ENCODE measurements at places on chromosomes 7 and 10.

GRCh38 chr7:85851571-85852193 lies 664.8 kb upstream of the SEMA3D start:
- no peak for DNase-seq

DNA sequence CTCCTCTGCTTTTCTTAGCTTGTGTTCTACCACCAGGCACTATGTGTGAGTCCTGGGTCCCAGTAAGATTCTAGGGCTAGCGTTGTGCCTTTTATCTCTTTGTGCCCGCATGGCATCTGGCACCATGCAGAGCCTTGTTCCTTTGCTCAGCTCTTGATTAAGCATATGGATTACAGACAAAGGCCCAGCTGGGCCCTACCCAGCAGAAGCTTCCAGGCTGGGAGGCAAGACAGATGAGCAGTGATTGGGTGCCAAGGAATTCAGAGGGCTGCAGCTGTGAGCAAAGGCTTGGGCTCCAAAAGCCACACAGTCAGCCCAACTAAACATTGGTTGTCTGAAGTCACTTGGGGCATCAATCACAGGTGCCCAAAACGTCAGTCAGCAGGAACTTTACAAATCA lies 2.0 kb downstream of the ACSM6 start:
- DNase-seq, result no peak

GRCh38 chr10:121221072-121221471 lies 369.9 kb downstream of the WDR11 start:
- no peak for DNase-seq

GRCh38 chr7:40935435-40935834 lies 767.5 kb downstream of the INHBA start:
- DNase-seq, result no peak

- DNase-seq, result no peak
These were observed 180.0 kb upstream of the ANK3 start for GRCh38 chr10:60569681-60570080.

GRCh38 chr7:99446096-99446495 lies 7.4 kb downstream of the CPSF4 start:
- DNase-seq, result no peak

DNA sequence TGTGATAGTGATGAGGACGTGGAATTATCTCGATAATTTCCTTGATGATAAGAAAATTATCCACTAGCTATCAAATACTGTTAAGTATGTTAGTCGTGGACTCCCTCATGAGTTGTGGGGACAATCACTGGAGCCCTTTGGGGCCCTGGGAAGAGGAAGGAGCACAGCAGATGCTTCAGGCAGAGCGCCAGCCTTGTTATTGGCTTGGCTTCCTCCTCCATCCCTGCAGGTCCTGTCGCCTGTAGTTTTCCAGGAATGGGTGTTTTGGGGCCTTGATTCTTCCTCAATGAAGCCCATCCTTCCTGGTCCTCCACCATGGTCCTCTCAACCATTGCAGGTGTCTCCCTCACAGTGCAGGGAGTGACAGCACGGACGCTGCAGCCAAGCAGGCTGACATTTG lies 32.5 kb upstream of the ZNF32 start:
- no peak for DNase-seq

- DNase-seq, result no peak
These were observed 109.9 kb downstream of the ATXN7L1 start for GRCh38 chr7:105766421-105767073.

DNA sequence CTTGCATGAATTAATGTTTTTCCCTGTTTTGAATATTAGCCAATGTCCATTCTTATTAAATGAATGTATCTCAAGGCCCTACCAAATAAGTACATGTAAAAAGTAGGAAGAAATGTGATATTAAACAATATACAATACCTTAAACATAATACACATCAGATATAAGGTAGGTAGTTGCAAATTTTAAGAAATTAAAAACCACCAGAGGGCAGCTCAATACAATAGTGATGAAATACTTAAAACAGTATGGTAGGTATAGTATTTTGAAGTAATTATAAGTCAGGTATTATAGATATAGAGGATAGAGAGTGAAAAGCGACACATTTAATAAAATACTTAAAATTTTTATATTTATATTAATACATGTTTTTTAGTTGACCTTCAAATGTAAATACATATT lies 43.6 kb upstream of the CDK14 start:
- DNase-seq, result no peak

DNA sequence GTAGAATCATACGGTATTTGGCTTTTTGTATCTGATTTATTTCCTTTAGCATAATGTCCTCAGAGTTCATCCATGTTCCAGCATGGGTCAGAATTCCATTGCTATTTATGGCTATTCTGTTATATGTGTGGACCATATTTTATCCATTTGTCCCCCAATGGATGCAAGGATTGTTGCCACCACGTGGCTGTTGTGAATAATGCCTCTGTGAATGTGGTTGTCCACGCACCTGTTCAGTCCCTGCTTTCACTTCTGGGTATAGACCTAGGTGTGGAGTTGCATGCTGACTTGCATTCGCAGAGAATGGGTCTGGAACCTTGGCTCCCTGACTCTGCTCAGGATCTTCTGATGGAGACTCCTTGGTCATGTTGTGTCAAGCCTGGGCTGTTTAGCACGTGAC lies 199.9 kb downstream of the CAMK1D start:
- no peak for DNase-seq

GRCh38 chr7:43700059-43700501 lies 29.2 kb downstream of the COA1 start:
- DNase-seq, result peak; percentile 62

DNA sequence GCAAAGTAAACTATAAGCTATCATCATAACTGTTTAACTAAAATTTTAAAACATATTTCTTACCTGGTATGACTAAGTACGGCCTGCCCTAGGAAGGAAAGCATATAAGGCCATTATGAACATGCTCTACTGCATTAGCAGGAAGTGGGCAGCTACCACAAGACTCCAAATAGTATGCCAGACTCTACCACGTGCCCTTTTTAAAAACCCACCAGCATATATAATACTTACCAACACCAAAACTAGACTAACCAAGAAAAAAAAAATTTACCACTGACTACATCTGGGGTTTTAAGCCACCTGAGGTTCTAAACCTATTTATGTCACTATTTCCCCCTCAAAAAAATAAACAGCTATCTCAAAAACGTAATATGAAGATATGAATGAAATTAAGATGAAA lies 30.1 kb downstream of the NUDCD3 start:
- peak; percentile 87 for DNase-seq

DNA sequence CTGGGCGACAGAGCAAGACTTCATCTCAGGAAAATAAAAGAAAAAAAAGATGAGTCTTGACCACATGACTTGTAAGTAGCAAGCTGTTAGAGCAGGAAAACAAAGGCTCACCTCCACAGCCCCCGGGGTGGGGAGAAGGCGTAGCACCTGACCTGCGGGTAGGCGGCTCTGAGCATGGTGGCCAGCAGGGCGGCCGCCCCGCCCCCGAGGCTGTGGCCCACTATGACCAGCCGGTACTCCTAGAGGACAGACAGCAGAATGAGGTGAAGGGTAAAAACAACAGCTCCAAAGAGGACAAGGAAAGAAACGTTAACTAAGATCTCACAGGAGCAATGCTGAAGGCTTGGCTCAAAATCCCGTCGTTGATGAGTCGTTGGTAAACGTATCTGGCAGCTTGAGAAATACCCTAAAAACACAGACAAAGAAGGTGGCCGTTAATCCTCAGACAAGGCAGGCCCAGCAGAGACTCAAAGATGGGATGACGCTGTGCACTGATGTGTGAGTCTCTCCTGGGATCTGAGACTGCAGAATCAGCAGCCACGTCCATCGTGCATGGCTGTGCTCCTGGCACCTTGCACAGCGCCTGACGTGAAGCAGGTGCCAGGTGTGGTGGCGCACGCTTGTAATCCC lies 31.1 kb downstream of the DAGLB start:
- DNase-seq, result no peak

- no peak for DNase-seq
These were observed 1055.1 kb downstream of the NXPH1 start for GRCh38 chr7:9488555-9488954.

- no peak for DNase-seq
These were observed 41.1 kb downstream of the OTUD1 start for GRCh38 chr10:23479798-23480473.

GRCh38 chr7:151454305-151454704 lies 14.4 kb upstream of the CRYGN start:
- DNase-seq, result no peak

DNA sequence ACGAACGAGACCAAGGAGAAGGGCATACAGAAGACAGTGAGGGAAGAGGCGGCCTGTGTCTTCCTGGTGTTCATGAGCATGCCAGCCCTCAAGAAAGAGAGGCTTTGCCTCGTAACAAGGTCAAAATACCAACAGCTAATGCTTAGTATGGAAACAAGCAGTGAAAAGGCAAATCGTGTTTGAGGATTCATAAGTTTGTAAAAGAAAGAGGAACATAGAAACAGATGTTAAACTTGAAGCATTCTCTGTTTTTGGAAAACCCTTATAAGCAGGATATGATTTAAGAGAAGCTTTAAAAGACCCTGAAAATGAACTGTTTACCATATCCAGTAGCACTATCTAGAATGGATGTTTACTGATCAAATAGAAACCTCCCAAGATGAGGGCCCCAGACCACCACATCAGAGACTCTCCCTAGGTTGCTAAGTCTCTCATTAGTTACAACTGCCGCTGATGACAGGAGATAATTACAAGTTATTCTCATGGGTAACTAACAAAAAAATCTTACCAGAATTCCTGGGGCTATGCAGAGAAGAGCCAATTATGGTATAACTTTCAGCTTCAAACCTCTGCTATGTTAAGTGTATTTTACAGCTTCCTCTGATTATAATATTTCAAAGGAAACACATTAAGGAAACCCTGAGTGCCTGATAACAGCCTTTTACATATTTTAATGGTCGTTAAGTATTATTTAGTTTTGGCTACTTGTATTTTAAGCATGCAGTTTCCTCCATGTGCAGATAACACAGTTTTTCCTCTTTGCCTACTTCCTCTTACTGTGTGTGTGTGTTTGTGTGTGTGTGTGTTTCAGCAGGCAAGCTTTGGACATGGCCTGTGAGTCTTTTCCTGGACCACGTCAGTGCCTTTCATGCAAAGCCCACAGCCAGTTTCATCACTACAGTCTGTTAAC lies 17.9 kb downstream of the JCAD start:
- no peak for DNase-seq

- DNase-seq, result no peak
These were observed 166.5 kb downstream of the KCNMA1 start for GRCh38 chr10:77471069-77471536.

DNA sequence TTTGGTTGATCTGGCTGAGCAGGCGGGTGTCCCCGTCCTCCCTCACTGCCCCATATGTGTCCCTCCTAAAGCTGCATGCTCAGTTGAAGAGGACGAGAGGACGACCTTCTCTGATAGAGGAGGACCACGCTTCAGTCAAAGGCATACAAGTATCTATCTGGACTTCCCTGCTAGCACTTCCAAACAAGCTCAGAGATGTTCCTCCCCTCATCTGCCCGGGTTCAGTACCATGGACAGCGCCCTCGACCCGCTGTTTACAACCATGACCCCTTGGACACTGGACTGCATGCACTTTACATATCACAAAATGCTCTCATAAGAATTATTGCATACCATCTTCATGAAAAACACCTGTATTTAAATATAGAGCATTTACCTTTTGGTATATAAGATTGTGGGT lies 26.9 kb upstream of the TRIM56 start:
- DNase-seq, result peak; percentile 51

DNA sequence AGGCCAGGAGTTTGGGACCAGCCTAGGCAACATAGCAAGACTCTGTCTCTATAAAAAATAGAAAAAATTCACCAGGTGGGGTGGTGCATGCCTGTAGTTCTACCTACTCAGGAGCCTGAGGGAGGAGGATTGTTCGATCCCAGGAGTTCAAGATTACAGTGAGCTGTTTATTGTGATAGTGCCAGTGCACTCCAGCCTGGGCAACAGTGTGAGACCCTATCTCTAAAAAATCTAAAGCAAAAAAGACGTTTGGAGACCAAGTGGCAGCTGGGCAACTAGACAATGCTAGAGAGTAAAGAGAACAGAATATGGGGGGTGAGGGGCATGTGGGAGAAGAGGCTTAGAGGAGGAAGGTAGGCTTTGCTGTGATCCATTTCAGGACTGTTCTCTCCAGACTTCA lies 1.4 kb downstream of the PDSS1 start:
- no peak for DNase-seq

- no peak for DNase-seq
These were observed 57.5 kb upstream of the ARL4A start for GRCh38 chr7:12629816-12630512.

- DNase-seq, result peak; percentile 31
These were observed 455 bp downstream of the CUL2 start for GRCh38 chr10:35089611-35090161.

DNA sequence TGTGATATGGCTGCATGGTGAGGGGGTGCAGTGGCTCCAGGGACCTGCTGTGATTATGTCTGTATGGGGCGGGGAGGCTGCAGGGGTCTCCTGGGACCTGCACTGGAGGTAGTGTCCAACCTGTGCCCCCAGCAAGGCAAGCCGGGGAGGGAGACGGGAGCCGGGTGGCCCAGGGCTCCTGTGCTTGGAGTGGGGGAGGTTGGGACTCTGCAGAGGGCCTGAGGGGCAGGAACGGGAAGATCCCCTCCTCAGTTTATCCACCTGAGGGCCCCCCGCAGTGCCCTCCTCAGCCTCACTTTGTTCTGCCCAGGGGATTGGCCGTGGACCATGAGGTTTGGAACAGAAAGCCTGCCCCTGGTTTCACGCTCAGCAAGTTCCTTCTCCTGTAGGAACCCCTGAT lies 22.8 kb upstream of the PWWP2B start:
- DNase-seq, result no peak

GRCh38 chr10:9015005-9015404 lies 960.5 kb downstream of the GATA3 start:
- DNase-seq, result no peak

- DNase-seq, result no peak
These were observed 372.2 kb downstream of the EXOC4 start for GRCh38 chr7:133625046-133625445.

DNA sequence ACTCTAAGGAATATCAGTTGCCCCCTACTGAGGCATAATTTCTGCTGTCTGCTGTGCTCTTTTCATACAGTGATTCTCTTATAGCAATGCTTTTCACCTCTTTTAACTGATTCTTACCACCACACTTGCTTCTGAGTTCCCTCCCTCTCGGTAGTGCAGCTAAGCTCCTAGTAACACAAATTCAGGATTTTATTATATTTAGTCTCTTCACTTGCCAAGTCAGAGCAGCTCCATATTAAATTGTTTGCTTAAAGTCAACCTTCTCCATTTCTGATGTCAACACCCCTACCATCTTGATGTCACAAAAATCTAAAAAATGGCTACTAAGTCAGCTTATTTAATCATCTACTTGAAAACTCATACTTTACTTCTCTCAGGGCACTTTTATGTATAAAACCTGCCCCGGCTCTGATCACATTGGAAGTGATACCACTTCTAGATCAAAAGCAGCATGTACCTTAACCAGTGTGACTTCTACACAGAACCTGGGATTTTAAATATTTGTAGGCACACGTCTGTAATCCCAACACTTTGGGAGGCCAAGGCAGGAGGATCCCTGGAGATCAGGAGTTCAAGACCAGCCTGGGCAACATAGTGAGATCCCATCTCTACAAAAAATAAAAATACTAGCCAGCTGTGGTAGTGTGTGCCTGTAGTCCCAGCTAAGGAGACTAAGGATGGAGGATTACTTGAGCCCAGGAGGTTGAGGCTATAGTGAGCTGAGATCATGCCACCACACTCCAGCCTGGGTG lies 55.3 kb downstream of the GDI2 start:
- DNase-seq, result no peak

- DNase-seq, result no peak
These were observed 1.7 kb downstream of the SH3PXD2A start for GRCh38 chr10:103853428-103854264.

- no peak for DNase-seq
These were observed 141.9 kb upstream of the SAMD8 start for GRCh38 chr10:74969530-74969929.

Measured in CD4-positive, alpha-beta memory T cell (primary cell).